ENCODE measurements at places on chromosomes 12 and 14.

DNA sequence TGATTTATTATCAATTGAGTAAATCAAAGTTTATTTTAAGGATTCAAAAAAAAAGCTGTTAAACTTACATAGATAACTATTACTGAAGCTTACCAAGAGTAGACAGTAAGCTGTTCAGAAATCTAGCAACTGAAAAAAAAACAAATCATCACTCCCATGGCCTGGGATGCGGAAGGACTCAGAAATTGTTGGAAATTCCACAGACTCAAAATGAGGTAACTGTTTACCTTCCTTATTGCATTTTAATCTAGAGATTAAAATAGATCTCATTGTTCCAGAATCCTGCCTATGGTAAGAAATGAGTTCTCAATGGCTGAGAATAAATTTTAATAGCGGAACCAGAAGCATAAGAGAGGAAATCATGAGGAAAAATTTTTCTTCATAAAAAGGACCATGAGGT is 87.2 kb downstream of the PPM1H start:
- DNase-seq: no peak

DNA sequence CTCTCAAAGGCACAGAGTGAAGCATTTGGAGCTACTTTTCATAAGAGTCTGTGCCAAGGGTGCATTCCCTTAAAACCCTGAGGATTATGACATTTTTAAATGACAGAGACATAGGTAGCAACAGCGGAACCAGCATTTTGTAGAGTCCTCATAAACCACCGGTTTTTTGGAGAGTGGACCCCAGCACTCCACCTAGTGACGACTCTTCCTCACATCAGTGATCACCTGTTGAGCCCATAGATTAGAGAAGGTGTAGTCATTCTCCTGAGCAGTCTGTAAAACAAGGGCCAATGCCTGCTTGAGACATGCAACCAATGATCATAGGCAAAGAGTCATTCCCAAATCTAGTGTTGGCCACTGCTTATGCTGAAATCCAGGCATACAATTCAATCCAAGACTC is 399.1 kb downstream of the GXYLT1 start:
- no peak for DNase-seq

DNA sequence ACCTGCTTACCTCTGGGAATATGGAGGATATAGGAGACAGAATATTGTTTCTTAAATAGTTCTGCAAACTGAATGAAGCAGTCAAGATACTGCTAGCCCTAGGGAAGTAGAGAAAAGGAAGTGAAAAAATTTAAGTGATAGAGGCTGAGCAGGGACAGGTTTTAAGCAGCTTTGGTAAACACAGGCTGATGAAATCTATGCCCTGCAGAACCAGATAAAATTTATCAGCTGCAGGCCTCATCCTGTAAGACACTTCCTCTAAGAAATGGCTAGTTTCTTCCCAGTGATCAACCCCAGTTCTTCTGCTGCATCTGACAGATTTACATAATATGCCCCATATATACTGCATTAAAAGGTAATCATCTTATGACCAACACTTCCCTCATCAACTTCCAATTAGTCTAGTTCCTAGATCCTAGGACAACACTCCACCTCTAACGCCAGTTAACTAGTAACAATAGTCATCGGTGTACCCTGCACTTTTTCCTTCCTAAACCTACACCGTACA is 1.3 kb upstream of the ESYT1 start:
- DNase-seq: no peak

GRCh38 chr12:82648259-82648909 is 38.3 kb upstream of the TMTC2 start:
- DNase-seq: no peak

GRCh38 chr14:50299585-50299984 is 12.4 kb downstream of the L2HGDH start:
- no peak for DNase-seq

DNA sequence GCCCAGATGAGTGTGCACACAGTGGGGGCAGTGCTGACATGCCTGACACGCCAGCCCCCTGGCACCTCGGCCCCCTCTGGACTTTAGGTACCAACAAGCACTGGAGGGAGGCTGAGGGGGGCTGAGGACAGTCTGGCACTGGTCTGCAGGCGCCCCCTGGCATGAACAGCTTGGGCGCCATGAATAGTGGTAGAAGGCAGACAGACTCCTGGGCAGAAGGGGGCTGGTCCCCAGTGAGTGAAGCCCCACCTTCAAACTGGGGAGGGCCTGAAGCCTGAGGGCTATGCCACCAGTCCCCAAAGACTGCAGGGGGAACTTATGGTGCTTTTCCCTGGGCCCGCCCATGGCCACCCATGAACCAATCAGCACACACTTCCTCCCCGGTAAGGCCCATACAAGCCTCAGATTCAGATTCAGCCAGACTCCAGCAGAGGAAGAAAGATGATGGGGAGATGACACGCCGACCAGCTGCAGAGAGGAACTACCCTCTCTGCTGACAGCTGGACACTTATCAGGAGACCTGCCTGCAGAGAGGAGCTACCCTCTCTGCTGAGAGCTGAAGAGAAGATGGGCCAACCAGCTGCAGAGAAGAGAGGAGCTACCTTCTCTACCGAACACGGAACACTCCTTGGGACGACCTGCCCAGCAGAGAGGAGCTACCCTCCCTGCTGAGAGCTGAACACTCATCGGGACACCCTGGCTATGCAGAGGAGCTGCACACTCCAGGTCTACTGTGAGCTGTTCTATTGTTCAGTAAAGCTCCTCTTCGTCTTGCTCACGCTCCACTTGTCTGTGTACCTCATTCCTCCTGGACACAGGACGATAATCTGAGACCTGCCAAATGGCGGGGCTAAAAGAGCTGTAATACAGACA is 324.5 kb downstream of the PCNX1 start:
- no peak for DNase-seq

GRCh38 chr12:68621472-68622081 is 10.9 kb downstream of the RAP1B start:
- no peak for DNase-seq

- no peak for DNase-seq
Observed at GRCh38 chr14:49895480-49895879, 2.6 kb downstream of the ARF6 start.

DNA sequence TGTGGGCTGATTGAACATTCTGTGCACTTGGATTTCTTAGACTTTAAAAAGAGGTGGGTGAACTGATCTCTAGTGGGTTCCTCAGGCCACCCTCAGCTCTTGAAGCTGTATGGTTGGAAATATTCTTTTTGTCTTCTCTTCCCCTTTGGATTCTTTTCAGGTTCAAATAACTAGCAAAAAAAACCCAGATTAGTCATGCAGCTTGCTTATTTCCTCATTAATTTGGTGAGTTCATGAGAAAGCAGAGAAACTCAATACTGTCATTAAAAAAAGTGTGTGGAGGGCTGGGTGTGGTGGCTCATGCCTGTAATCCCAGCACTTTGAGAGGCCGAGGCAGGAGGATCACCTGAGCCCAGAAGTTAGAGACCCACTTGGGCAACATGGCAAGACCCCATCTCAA is 183.4 kb downstream of the ESR2 start:
- no peak for DNase-seq

DNA sequence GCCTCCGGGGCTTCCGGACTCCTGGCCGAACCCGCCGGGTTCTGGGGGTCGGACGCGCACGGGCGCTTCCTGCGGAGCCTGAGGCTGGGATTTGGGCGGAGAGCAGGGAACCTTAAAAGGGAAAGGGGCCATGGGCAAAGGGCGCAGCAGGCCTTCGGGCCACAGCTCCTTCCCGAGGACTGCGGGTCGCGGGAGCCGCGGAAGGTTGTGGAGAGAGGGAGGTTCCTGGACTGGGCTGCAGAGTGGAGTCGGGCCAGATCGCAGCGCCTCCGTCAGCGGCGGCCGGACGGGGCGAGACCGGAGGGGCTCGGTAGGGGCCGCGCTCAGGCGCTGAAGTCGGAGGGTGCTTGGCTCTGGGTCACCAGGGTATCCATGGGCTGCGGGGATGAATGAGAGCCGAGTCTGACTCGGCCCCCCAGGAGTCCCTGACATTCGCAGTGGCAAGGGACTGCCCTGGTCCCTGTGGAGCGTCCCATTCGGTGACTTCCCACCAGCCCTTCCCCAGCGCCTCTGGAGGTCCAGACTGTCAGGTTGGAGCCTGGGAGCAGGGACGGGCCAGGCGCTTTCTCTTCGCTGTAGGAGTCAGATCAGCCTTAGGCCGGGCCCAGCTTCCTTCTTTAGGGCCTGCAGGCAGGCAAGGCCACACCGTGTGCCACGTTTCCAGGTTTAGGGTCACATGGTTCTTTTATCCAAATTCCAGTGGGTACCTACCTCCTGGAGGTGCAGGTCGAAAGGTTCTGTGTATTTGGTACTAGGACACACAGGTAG is 938 bp upstream of the SLC25A29 start:
- DNase-seq: peak; percentile 71

DNA sequence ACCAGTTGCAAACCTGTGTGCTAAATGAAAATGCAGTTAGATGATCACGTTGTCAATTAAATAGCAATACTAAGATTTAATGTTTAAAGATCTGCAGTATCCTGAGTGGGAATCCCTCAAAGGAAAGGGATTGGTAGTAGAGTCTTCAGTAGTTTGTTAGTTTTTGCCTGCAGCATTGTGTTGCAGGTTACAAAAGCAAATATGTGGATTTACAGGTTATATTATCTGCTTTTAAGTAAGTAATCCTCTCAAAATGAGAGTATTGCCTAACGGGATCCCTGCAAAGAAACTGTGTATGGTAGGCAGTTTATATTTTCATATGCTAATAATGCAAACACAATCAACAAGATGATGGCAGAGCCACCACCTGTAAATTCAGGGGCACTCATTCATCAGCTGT is 72.2 kb upstream of the OSBPL8 start:
- no peak for DNase-seq
